ENCODE measurements at places on chromosomes 6 and 20. TPM values are rescaled to one million over a fixed set of nuclear protein-coding genes. Genes with fewer than 3 reads are reported as not detected.

APCDD1L gene
- total RNA-seq = not detected

PPP1R3G gene
- not detected for total RNA-seq

PROKR2 gene
- not detected for total RNA-seq

DNA sequence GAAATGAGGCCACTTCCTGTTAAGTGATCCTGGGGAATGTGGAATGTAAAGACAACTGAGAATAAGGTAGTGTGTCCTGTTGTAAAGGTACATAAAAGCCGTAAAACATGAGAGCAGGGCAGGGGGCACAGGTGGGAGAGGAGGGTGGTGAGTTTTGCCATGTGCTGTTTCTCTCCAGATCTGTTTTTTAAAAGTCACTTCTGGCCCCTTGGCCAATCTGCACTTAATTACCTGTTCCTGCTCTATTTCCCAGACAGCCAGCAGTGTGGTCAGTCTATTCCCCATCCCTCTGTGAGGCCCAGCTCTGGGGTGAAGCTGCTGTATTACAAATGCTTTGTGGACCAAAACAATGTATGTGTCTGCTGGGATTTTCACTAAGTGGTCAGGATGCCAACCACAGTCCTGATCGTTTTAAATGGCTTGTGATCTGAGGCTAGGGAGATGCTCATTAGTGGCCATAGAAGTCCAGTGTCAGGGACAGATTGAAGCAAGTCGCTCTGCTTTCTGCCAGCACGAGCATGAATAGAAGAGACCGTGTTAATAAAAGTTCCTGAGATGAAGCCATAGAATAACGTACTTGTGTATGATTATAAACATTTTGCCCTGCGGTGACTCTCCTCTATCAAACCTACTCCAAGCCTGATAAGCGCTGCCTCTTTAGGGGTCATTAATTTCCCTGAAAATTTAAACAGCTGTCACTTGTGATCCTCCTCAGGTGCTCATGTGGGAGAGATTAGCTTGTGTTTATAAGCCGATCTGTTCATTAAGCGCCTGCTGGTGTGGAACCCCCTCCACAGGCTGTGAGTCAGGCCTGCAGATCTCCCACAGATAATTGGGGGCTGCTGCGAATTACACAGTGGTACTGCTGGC is 111.8 kb upstream of the CENPW start:
- peaks cover 3% of the 10 kb centered on the region for H3K4me1 ChIP-seq
- H3K27me3 ChIP-seq = no peaks in the 10 kb centered on the region
- DNase-seq = no peak
- no peak overlapping the region for H3K4me3 ChIP-seq
